Breast epithelium (tissue), 4 donors: ENCODE measurements at places on chromosomes 5 and 9. TPM values are rescaled to one million over a fixed set of nuclear protein-coding genes. Genes with fewer than 3 reads are reported as not detected.

DNA sequence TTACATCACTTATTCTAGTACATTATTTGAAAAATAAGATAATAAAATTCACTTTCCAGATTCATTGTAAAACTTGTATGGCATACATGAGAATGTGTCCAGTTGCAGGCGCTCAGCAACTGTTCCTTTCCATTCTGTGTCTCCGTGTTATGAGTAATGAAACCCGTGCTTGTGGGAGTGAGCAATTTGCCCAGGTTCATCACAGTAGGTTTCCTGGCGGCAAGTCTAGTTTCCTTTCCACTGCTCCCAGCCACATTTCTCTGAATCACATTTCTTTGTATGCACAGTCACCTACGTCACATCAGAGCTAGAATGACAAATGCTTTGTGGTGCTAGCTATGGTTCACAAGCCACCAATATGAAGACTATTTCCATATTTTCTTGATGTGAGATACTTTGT is 39.9 kb downstream of the MOCS2 start:
- H3K27me3 ChIP-seq, result no peaks in the 10 kb centered on the region
- H3K4me3 ChIP-seq, result no peak overlapping the region
- H3K4me1 ChIP-seq, result no peaks in the 10 kb centered on the region
- no peak overlapping the region for H3K27ac ChIP-seq
- H3K36me3 ChIP-seq, result no peaks in the 10 kb centered on the region

- H3K27me3 ChIP-seq, result peaks cover 85% of the 10 kb centered on the region
- H3K4me3 ChIP-seq, result no peak overlapping the region
- no peak for DNase-seq
- no peaks in the 10 kb centered on the region for H3K36me3 ChIP-seq
Observed at GRCh38 chr5:93603793-93604643, 21.0 kb downstream of the NR2F1 start.

DNA sequence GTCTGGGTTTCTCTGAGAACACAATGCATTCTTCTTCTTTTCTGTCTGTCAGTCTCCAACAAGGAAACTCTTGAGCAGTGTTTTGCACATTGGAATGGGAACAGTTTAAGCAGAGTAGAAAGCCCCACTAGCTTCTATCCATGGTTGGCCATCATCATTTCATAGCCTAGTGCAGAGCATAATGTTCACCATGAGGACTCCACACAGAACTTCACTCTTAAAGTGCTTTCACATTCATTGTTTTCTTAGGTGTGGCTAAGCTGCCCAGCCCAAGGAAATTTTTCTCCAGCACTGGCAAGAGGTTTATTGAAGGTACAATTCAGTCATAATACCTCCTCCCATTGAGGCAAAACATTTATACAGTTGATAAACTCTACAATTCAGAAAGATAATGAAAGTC is 503.0 kb upstream of the CD180 start:
- no peaks in the 10 kb centered on the region for H3K36me3 ChIP-seq
- H3K4me1 ChIP-seq, result no peaks in the 10 kb centered on the region
- no peak overlapping the region for H3K27ac ChIP-seq
- no peaks in the 10 kb centered on the region for H3K27me3 ChIP-seq
- DNase-seq, result no peak
- no peak overlapping the region for H3K4me3 ChIP-seq

GRCh38 chr9:78879324-78880100 is 582.6 kb downstream of the PSAT1 start:
- H3K27me3 ChIP-seq, result no peaks in the 10 kb centered on the region
- no peak overlapping the region for H3K4me3 ChIP-seq
- no peak overlapping the region for H3K27ac ChIP-seq
- H3K4me1 ChIP-seq, result no peaks in the 10 kb centered on the region

- no peak overlapping the region for H3K4me3 ChIP-seq
- DNase-seq, result peak; percentile 63
- no peaks in the 10 kb centered on the region for H3K36me3 ChIP-seq
- no peak overlapping the region for H3K27ac ChIP-seq
- H3K27me3 ChIP-seq, result no peaks in the 10 kb centered on the region
- no peaks in the 10 kb centered on the region for H3K4me1 ChIP-seq
Observed at GRCh38 chr9:89802781-89803355, 198.1 kb downstream of the GADD45G start.

DNA sequence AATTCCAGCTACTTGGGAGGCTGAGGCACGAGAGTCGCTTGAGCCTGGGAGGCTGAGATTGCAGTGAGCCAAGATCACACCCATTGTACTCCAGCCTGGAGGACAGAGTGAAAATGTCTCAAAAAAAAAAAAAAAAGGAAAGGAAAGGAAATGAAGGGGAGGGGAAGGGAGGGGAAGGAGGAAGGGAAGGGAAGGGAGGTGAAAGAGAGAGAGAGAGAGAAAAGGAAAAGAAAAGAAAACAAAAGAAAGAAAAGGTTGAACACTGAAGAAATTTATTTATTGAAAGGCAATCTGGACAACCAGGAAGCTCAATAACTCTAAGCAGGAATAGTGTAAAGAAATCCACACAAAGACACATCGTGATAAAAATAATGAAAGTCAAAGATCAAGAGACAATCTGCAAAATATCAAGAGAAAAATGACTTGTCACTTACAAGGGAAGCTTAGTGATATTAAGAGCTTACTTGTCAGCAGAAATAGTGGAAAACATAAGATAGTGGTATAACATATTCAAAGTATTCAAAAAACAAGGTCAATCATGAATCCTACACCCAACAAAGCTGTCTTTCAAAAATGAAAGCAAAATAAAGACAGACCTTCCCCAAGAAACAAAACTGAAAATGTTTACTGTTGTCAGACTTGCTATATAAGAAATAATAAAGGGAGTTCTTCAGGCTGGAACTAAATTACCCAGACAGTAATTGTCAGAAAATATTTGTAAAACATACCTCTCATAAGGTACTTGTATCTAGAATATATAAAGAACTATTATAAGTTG is 10.9 kb upstream of the RIMOC1 start:
- H3K4me3 ChIP-seq, result no peak overlapping the region
- no peaks in the 10 kb centered on the region for H3K4me1 ChIP-seq
- H3K27ac ChIP-seq, result no peak overlapping the region

DNA sequence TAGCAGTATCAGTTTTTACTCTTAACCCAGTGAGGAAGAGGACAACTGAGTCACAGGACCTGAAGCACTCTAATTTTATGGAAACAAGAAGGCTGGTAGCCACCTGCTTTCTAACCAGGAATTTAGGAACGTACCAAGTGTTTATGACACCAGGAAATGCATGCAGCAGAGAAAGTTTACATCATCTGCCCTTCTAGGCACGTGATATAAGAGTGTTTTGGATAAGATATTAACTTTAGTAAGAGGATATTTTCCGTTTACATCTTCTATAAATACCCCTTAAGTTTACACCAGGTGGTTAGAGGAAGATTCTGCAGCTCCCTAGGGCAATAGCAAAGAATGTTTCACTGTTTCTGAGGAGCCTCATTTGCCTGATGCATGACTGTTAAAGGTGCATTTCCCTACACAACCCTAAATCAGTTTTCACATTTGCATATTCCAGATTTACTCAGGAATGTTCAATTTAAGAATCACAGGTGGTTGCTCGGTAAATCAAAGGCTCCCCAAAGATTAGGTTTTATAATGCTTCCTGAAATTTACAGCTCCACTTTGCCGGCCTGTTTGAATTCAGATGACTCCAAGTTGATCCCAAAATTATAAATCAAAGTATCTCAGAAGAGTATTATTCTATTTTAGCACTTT is 1.8 kb downstream of the TSC1 start:
- no peaks in the 10 kb centered on the region for H3K4me1 ChIP-seq
- H3K27ac ChIP-seq, result no peak overlapping the region
- peak overlapping the region; percentile 80 for H3K4me3 ChIP-seq
- H3K27me3 ChIP-seq, result no peaks in the 10 kb centered on the region
- H3K36me3 ChIP-seq, result no peaks in the 10 kb centered on the region
- DNase-seq, result no peak

GRCh38 chr5:34552686-34553085 is 103.4 kb upstream of the RAI14 start:
- H3K4me1 ChIP-seq, result no peaks in the 10 kb centered on the region
- H3K36me3 ChIP-seq, result no peaks in the 10 kb centered on the region
- no peaks in the 10 kb centered on the region for H3K27me3 ChIP-seq

GRCh38 chr5:75734913-75735789 is 17.9 kb upstream of the POC5 start:
- no peaks in the 10 kb centered on the region for H3K27me3 ChIP-seq
- no peaks in the 10 kb centered on the region for H3K36me3 ChIP-seq
- DNase-seq, result no peak
- no peaks in the 10 kb centered on the region for H3K4me1 ChIP-seq
- no peak overlapping the region for H3K4me3 ChIP-seq

GRCh38 chr5:114830114-114830513 is 339.6 kb downstream of the TRIM36 start:
- H3K27me3 ChIP-seq, result no peaks in the 10 kb centered on the region
- H3K36me3 ChIP-seq, result no peaks in the 10 kb centered on the region
- H3K4me3 ChIP-seq, result no peak overlapping the region
- no peak for DNase-seq
- no peak overlapping the region for H3K27ac ChIP-seq

DNA sequence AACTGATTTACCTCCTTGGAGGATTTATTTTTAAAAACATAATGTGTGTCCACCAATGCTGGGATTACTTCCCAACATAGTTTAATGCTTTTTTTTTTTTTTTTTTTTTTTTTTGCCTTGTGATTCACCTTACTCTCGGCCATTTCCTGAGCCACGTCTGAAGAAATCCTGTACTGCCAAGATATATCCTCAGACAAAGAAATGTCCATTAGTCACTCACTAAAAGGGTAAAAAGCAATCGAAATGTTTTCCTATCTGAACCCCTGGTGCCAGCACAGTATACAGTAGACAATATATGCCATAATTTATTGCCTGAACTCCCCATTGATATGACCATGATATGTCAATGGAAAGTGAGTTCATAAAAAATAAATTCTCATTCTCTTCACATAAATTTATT is 344.1 kb downstream of the BNC2 start:
- DNase-seq, result no peak
- H3K36me3 ChIP-seq, result no peaks in the 10 kb centered on the region
- H3K4me3 ChIP-seq, result no peak overlapping the region
- H3K27ac ChIP-seq, result no peak overlapping the region
- no peaks in the 10 kb centered on the region for H3K27me3 ChIP-seq
- H3K4me1 ChIP-seq, result peaks cover 3% of the 10 kb centered on the region

DNA sequence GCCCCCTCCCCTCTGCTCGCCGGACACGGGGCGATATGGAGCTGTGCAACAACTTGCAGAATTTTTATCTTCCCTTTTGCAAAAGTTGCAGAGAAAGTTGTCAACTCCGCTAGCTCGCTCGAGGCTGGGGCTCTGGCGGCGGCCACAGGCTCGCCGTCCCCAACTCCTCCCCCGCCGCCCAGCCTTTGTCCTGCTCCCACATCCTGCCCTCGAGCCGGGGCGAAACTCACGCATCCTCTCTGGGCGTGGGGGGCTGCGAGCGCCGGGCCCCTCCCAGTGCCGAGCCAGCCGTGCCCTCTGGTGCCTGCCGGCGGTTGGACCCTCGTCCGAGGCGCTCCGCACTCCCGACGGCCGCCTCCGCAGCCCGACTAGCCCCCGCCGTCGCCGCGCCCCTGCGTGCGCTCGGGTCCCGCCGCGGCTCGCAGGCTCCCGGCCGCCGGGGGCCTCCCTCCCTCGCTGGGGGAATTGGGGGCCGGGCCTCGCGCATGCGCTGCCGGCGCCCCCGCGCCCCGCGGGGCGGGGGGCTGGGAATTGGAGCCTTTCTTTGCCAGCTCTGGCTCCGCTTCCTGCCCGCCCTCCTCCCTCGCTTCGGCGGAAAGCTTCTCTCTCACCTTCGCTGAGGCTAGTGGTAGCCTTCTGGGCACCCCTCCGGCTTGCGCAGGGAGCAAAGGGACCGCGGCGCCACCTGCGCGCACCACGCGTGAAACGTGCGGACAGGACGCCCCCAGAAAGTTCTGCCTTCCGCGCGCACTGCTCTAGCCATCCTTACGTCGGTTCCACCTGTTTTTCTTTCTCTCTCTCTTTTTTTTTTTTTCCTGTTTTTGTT is at the start of gene CCNJL:
CCNJL (minus strand) TSS at position 431 of the 826 bp plus-strand sequence. CDS start 641 bp downstream, outside the sequence.
- no peaks in the 10 kb centered on the region for H3K4me1 ChIP-seq
- H3K27me3 ChIP-seq, result no peaks in the 10 kb centered on the region
- H3K27ac ChIP-seq, result peak within 1 kb of the TSS; percentile 60

DNA sequence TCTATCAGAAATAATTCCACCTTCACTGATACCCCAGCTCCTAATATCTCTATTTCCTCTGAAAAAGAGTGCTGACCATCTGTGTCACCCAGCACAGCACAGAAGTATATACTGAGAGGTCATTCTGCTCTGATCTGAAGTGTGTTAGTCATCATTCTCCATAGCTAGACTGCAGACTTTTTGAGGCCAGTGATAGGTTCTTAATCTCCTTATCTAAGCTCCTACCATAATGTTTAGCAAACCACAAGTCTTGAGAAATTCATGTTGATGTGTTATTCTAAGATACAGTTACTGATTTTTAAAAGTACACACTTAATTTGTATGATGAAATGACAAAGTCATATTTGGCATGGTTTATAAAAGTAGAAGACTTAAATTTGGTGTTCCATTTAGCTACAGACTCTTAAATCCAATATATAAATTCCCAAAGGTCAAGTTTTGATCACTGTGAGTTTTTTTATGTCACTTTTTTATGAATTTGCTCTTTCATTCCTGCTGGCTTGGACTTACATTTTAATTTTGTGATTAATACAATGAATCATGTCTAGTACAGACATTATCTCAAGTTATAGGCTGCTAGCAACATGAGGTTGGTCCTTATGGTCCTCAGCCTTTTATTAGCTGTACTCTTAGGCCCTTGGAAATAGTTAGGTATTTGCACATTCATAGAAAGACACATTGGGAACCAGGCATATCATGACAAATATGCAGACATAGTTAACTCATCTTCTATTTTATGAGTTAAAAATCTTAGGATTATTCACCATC is 380.8 kb downstream of the EBF1 start:
- DNase-seq, result no peak
- peak overlapping the region; percentile 56 for H3K27ac ChIP-seq
- no peaks in the 10 kb centered on the region for H3K4me1 ChIP-seq
- H3K27me3 ChIP-seq, result no peaks in the 10 kb centered on the region
- H3K4me3 ChIP-seq, result no peak overlapping the region

PAM gene
- 159 TPM for total RNA-seq

C5orf22 gene
- 17.4 TPM for total RNA-seq

HTR4 gene
- total RNA-seq, result not detected

TMEM215 gene
- not detected for total RNA-seq

HAPLN1 gene
- total RNA-seq, result not detected

CAVIN4 gene
- 0.33 TPM for total RNA-seq
